ENCODE measurements at places on chromosomes 11 and 22. TPM values are rescaled to one million over a fixed set of nuclear protein-coding genes. Genes with fewer than 3 reads are reported as not detected.

DNA sequence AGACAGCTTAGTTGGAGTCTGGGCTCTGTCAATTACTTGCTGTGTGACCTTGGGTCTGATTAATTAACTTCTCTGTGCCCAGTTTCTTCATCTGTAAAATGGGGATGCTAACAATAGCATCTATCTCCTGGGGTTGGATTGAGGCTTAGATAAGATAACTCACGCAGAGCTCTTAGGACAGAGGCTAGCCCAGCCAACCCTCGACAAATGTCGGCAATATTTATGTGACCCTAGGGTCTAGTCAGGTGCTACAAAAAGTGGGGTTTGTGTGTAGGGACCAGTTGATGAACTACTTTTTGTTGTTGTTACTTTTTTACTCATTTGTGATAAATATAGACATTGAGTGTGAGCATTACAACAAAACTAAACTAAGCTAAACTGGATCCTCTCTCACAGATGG is 22.4 kb downstream of the SYT13 start:
- peaks cover 23% of the 10 kb centered on the region for H3K27me3 ChIP-seq
- H3K36me3 ChIP-seq: no peaks in the 10 kb centered on the region
- no peak for DNase-seq
- no peaks in the 10 kb centered on the region for H3K4me1 ChIP-seq
- H3K4me3 ChIP-seq: no peak overlapping the region
- no peak overlapping the region for H3K27ac ChIP-seq

DNA sequence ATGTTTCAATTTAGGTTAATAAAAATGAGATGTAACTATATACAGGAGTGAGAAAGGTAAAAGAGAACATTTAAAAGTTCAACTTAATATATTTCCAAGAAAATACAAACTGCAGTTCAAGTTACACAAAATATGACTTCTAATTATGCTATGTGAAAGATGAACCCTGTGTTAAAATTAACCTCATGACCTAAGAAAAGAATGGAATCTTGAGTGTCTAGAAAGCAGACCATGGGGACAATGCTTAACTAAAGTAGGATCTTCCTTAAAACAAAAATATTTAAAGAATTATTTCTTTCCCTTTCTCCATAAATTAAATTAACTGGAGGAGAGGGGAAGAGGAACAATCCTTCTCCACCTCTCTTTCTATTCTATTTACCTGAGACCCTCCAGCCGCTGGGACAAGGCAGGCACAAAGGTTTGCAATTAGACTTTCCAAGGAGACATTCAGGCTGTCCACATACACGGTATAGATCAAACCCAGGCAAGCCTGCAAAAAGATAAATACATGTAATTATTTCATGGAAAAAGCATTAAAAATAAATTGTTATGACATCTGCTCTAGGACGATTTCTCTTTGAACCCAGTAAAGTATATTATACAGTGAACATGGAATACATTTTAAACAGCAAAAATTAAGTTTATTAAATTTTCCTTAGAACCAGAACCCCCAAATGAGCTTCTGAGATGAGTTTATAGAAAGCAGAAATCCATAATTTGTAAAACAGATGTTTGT is 264.5 kb downstream of the SBF2 start:
- H3K27me3 ChIP-seq: no peaks in the 10 kb centered on the region
- no peaks in the 10 kb centered on the region for H3K4me1 ChIP-seq
- DNase-seq: no peak
- H3K4me3 ChIP-seq: no peak overlapping the region

DNA sequence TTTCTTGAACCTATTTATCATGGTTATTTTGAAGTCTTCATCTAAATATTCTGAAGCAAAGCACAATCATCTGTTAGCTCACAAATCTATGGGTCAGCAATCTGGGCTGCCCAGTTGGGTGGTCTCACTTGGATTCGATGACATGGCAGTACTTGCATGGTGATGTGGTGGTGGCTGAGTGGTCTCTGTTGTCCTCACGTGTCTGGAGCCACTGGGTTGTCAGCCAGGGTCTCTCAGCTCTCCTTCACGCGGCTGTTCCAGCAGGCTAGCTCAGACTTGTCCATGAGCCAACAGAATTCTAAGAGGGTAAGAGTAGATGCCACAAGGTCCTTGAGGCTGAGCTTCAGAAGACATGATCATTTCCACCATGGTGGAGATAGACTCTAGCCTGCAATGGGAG is 66.4 kb upstream of the KCNQ1OT1 start:
- no peak overlapping the region for H3K27ac ChIP-seq
- H3K36me3 ChIP-seq: peaks cover 21% of the 10 kb centered on the region
- H3K4me3 ChIP-seq: no peak overlapping the region
- no peaks in the 10 kb centered on the region for H3K27me3 ChIP-seq

DNA sequence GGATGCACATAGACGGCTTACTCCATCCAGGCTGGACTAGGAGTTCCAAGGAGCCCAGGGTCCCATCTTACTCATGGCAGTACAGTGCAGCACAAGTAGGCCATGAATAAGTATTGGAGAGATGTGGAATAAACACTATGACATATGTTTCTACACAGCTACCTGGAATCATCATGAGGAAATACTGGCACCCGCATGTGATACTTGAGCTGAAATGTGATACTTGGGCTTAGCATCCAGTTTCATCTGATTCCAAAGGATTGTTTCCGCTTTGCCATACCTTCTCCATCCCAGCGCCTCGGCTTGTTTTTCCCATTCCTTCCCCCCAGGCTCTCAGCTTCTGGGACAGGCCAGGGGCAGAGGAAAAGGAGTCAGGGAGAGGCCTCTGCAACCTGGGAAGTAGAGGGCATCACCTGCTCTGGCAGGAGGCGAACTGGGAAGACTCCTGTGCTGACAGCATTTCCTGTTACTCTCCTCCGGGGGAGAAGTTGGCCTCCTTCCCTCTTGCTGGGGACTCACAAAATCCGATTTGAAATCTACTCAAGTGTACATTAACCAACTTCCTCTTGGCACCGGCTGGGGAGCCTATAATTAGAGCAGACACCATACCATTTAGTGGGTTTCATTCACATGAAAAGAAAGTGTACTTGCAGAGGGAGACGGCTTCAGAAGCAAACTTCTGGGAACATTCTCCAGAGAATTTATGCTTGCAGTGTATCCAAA is 187.8 kb downstream of the MIAT start:
- H3K4me1 ChIP-seq: peaks cover 13% of the 10 kb centered on the region
- no peak for DNase-seq

- no peak for DNase-seq
- no peak overlapping the region for H3K4me3 ChIP-seq
- no peaks in the 10 kb centered on the region for H3K36me3 ChIP-seq
Measured at GRCh38 chr11:117458275-117459122, 130.8 kb downstream of the CEP164 start.

Gene FZD4
- total RNA-seq: not detected

GRCh38 chr11:34251589-34251980 is 106.2 kb downstream of the ABTB2 start:
- H3K4me1 ChIP-seq: peaks cover 51% of the 10 kb centered on the region
- no peaks in the 10 kb centered on the region for H3K27me3 ChIP-seq
- DNase-seq: no peak
- H3K27ac ChIP-seq: peak overlapping the region; percentile 71

All from activated B cell treated with CpG ODN at 0.5 μM for 24 hours (primary cell).